Heart left ventricle (tissue), 16 donors: ENCODE measurements at places on chromosomes 7 and 10.

DNA sequence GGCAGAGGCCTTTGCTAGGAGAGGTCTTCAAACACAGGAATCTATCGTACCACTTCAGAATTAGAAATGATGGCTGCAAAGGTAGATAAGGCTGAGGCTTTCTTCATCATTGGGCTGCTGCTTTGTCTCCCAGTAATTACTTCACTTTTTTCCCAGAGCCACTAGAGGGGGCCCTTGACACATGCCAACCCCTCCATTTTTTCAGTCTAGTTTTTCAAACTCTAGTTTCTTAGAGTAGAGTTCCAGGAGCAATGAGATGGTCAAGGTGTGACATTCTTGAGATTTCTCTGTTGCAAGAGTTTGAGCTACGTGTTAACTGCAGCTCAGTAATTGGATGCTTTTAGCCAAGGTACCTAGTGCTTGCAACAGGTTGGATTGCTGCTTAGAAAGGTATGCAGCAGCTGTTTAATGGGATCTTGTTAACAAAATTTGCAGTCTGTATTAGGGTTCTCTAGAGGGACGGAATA lies 33.8 kb upstream of the RBM20 start:
- no peaks in the 10 kb centered on the region for H3K4me1 ChIP-seq
- no peaks in the 10 kb centered on the region for H3K27me3 ChIP-seq
- no peak for DNase-seq
- no peak overlapping the region for H3K4me3 ChIP-seq
- no peaks in the 10 kb centered on the region for H3K36me3 ChIP-seq

DNA sequence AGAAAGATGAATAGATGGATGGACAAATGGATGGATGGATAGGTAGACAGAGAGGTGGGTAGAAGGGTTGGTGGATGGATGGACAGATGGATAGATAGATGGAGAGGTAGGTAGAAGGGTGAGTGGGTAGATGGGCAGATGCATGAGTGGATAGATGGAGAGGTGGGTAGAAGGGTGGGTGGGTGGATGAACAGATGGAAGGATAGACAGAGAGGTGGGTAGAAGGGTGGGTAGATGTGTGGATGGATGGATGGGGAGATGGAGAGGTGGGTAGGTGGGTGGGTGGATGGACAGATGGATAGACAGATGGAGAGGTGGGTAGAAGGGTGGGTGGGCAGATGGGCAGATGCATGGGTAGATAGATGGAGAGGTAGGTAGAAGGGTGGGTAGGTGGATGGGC lies 10.9 kb upstream of the ASB10 start:
- H3K36me3 ChIP-seq, result no peaks in the 10 kb centered on the region
- no peaks in the 10 kb centered on the region for H3K4me1 ChIP-seq
- no peak overlapping the region for H3K4me3 ChIP-seq
- no peak overlapping the region for H3K27ac ChIP-seq

DNA sequence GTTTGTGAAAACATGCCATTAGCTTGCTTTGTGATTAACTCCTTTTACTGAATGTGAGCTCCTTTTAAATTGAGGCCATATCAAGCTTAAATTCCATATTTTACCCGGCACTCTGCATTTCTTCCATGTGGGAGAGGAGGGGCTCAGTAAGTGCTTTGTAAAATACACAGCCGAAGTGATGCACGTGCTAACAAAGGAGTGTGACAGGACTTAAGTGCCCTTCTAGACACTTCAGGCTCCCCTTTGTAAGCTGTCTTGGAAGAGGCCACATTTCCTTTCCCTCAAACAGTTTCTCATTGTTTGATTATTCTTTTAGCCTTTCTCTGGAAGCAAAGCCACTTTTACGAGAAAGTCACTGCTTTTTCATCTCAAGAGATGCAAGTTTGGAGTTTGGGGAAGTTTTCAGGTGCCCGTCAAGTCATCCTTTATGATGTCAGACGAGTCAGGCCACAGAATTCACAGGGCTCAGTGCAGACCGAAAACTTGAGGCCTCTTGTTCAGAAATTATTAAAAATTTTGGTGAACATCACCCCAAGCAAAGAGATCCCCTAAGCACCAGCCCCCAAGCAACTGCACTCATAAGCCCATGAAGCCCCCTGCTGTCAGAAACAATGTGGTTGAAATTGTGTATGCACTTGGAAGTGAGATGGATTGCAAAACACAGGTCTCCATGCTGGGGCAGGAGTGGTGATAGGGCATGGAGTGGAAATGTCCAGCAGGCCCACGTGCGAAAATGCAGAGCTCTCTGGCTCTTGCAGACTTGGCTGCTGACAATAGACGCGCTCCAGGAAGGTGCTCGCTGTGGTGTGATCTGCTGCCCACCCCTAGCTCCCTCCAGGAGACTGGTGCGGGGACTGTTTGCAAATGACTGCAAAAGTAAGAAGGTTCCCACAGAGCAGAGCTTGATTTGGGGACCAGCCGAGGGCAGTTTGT lies 11.5 kb downstream of the IKZF1 start:
- no peaks in the 10 kb centered on the region for H3K36me3 ChIP-seq
- no peak for DNase-seq
- H3K27me3 ChIP-seq, result peaks cover 31% of the 10 kb centered on the region
- H3K27ac ChIP-seq, result no peak overlapping the region
- no peaks in the 10 kb centered on the region for H3K4me1 ChIP-seq
- no peak overlapping the region for H3K4me3 ChIP-seq

- H3K4me1 ChIP-seq, result peaks cover 11% of the 10 kb centered on the region
- H3K36me3 ChIP-seq, result no peaks in the 10 kb centered on the region
- H3K4me3 ChIP-seq, result no peak overlapping the region
- no peak for DNase-seq
- H3K27me3 ChIP-seq, result peaks cover 30% of the 10 kb centered on the region
These were observed 2.3 kb downstream of the KNDC1 start for GRCh38 chr10:133162178-133162909.

GRCh38 chr7:8125680-8126444 lies 136.1 kb downstream of the ICA1 start:
- no peak for DNase-seq
- H3K4me3 ChIP-seq, result no peak overlapping the region
- no peaks in the 10 kb centered on the region for H3K36me3 ChIP-seq
- H3K27ac ChIP-seq, result no peak overlapping the region
- H3K27me3 ChIP-seq, result no peaks in the 10 kb centered on the region
- no peaks in the 10 kb centered on the region for H3K4me1 ChIP-seq

DNA sequence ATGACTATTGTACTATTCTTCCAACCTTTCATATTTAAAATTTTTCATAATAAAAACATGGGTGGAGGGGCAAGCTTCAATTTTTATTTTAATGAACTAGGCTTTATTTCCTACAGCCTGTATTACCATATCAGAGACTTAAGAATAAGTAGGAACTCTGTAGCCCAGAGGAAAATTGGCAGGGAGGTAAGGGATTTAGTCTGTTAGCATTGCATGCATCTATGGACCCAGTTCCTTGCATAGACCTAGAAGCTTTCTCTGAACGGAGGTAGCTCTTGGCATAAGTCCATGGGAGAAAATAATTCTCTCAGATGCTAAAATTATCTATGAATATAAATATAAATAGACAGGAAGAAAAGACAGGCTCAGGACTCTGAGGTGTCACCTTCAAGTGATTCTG lies 31.4 kb upstream of the CCDC6 start:
- no peak overlapping the region for H3K4me3 ChIP-seq
- no peaks in the 10 kb centered on the region for H3K36me3 ChIP-seq
- no peaks in the 10 kb centered on the region for H3K4me1 ChIP-seq
- no peak overlapping the region for H3K27ac ChIP-seq
- DNase-seq, result no peak

DNA sequence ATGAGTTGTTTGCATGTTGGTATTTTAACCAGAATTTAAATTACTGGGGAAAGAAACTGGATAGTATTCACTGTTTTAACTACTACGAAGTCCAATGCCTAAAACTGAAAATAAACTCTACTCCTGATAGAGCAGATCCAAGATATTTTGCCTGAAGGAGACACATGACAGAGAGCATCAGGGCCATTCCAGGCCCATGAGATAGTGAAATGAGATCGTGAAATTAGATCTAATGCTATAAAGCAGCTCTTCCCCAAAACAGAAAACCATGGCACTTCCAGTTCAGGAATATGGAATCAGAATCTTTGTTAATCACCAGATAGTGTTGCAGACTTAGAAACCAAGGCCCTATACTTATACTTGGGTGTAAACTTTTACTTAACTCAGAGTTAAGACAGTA lies 124.3 kb upstream of the CACNA2D1 start:
- DNase-seq, result no peak
- no peaks in the 10 kb centered on the region for H3K27me3 ChIP-seq
- no peak overlapping the region for H3K4me3 ChIP-seq
- no peak overlapping the region for H3K27ac ChIP-seq

GRCh38 chr10:104894681-104895080 lies 253.6 kb downstream of the SORCS3 start:
- H3K27me3 ChIP-seq, result no peaks in the 10 kb centered on the region
- no peak overlapping the region for H3K4me3 ChIP-seq
- DNase-seq, result no peak
- H3K27ac ChIP-seq, result no peak overlapping the region
- H3K4me1 ChIP-seq, result no peaks in the 10 kb centered on the region

- H3K4me1 ChIP-seq, result no peaks in the 10 kb centered on the region
- H3K27me3 ChIP-seq, result no peaks in the 10 kb centered on the region
- H3K36me3 ChIP-seq, result no peaks in the 10 kb centered on the region
- no peak for DNase-seq
- H3K4me3 ChIP-seq, result no peak overlapping the region
- no peak overlapping the region for H3K27ac ChIP-seq
These were observed 317.8 kb downstream of the HPSE2 start for GRCh38 chr10:98917828-98918227.

DNA sequence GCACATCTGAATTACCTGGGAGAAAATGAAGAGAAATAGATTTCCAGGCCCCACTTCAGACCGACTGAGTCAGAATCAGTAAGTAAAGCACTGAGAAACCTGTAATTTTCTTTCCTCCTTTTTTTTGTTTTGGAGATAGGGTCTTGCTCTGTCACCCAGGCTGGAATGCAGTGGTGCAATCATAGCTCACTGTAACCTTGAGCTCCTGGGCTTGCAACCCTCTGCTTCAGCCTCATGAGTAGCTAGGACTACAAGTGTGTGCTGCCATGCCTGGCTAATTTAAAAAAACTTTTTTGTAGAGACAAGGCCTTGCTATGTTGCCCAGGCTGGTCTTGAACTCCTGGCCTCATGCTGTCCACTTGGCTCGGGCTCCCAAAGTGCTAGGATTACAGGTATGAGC lies 260.2 kb downstream of the STK31 start:
- H3K27me3 ChIP-seq, result no peaks in the 10 kb centered on the region
- no peak overlapping the region for H3K4me3 ChIP-seq
- H3K36me3 ChIP-seq, result no peaks in the 10 kb centered on the region
- no peaks in the 10 kb centered on the region for H3K4me1 ChIP-seq

DNA sequence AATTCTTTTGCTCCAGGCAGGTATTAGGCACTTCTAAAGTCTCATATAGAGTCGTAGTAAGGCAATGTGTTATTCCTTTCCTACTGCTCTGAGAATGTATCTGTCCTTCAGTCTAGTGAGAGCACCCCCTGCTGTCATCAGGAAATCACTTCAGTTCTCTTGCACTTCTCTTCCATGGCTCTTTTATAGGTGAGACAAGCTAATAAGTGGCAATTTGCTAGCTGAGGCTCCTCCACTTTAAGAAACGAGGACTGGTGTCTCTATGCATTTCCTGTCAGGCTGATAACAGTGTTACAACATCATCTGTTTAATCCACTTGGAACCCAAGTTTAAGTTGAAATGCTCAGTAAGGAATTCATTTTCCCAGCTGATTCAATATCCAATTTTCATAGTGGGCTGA lies 350.6 kb downstream of the TFEC start:
- no peaks in the 10 kb centered on the region for H3K36me3 ChIP-seq
- no peak overlapping the region for H3K4me3 ChIP-seq
- no peak overlapping the region for H3K27ac ChIP-seq
- no peak for DNase-seq
- no peaks in the 10 kb centered on the region for H3K4me1 ChIP-seq

DNA sequence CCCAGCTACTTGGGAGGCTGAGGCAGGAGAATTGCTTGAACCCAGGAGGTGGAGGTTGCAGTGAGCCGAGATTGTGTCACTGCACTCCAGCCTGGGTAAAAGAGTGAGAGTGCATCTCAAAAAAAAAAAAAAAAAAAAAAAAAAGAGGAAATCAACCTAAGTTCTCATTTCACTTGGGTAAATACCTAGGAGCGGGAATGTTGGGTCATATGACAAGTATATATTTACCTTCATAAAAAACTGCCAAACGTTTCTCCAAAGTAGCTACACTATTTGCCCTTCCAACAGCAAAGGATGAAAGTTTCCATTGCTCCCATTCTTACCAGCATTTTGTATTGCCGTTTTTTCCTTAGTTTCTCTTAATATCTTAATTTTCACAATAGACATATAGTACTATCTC lies 9.8 kb downstream of the P4HA1 start:
- no peaks in the 10 kb centered on the region for H3K27me3 ChIP-seq
- no peak overlapping the region for H3K4me3 ChIP-seq
- peaks cover 10% of the 10 kb centered on the region for H3K4me1 ChIP-seq
- no peak overlapping the region for H3K27ac ChIP-seq
- no peaks in the 10 kb centered on the region for H3K36me3 ChIP-seq

GRCh38 chr10:335151-335800 lies 200.0 kb downstream of the ZMYND11 start:
- no peaks in the 10 kb centered on the region for H3K4me1 ChIP-seq
- no peak overlapping the region for H3K27ac ChIP-seq
- no peak overlapping the region for H3K4me3 ChIP-seq
- no peak for DNase-seq
- H3K36me3 ChIP-seq, result peaks cover 22% of the 10 kb centered on the region

DNA sequence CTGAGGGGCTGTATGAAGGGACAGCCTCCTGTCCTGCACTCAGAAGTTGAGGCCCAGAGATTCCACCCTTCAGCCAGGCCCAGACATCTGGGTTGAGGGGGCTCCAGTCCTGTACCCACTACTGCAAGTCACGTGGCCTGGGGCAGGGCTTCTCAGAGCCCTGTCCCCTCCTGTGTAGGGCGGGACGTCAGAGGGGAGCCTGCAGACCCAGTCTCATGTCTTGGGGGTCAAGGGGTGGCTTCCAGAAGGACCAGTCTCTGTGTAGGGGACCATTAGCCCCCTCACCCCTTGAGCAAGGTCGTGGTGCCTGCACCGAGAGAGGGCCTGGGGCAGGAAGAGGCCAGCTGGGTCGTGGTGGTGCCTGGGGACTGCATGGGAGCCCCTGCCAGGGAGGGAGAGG lies 593 bp upstream of the PILRA start:
- H3K27ac ChIP-seq, result no peak overlapping the region
- DNase-seq, result no peak
- no peaks in the 10 kb centered on the region for H3K27me3 ChIP-seq
- H3K4me1 ChIP-seq, result no peaks in the 10 kb centered on the region
- H3K36me3 ChIP-seq, result no peaks in the 10 kb centered on the region

DNA sequence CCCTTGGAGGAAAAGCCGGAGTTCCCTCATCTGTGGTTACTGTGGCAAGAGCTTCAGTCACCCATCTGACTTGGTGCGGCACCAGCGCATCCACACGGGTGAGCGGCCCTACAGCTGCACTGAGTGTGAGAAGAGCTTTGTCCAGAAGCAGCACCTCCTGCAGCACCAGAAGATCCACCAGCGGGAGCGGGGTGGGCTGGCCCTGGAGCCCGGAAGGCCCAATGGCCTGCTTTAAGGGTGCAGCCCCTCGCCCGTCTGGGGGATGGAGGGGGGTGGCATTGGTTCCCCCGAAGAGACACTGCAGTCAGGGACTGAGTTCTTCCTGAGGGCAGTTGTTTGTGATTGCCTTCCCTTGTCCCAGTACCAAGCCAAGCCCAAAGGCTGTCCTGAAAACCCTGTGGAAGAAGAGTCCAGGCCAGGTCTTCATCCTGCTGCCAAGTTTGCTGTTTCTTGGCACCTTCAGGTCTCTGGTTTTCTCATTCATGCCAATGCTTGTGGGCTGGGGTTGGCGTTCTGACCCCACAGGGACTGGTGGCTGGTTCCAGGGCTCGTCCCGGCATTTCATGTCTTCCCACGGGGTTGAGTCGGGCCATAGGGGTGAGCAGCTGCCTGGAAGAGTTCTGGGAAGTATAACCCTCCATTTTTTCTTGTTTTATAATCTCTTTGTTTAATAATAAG lies 7.7 kb upstream of the ZNF783 start:
- H3K27me3 ChIP-seq, result no peaks in the 10 kb centered on the region
- no peaks in the 10 kb centered on the region for H3K4me1 ChIP-seq
- no peak for DNase-seq
- H3K36me3 ChIP-seq, result peaks cover 7% of the 10 kb centered on the region
- no peak overlapping the region for H3K4me3 ChIP-seq
